ENCODE measurements at places on chromosomes 3 and 15.

DNA sequence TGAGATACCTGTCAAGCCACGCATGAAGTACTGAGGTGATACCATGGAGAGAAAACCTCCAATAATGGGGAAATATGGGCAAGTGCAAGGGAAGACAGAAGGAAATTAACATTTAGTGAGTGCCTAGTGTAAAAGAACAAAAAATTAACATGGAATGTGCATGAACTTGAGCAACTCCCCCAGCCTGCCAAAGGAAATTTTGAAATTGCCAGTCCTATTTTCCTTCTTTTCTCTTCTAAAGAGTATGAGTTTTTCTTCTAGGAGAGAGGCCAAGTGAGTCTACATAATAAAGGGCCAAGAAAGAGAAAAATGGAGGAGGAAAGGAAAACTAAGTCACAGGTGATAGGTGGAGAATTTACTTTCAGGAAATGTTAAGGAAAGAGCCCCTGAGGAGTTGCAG, 602.4 kb upstream of the MDFIC2 start:
- no peak for DNase-seq

GRCh38 chr3:132605374-132605792, 8.3 kb downstream of the ACKR4 start:
- DNase-seq: no peak

DNA sequence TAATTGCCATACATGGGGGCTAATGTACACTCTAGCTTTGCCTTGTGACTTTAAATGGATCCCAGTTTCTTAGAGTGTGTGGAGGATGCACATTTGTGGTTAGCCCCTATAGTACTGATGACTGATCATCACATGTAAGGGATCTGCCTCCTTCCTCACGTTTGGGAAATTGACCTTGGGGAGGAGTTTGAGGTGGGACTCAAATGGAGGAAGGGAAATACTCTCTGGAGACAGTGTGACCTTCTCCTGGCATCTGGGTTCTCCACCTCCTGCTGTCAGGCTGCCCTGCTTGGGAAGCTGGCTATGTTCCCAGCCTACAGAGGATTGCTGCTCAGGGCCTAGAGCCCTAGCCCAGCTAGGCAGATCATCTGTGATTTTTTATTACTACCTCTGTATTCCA, 48.7 kb downstream of the PPM1L start:
- no peak for DNase-seq

GRCh38 chr3:186180891-186181481, 72.1 kb upstream of the ETV5 start:
- no peak for DNase-seq

- DNase-seq: no peak
Observed at GRCh38 chr3:148084931-148085330, 612.8 kb upstream of the AGTR1 start.

GRCh38 chr3:43074482-43074881, 31.4 kb downstream of the POMGNT2 start:
- no peak for DNase-seq

DNA sequence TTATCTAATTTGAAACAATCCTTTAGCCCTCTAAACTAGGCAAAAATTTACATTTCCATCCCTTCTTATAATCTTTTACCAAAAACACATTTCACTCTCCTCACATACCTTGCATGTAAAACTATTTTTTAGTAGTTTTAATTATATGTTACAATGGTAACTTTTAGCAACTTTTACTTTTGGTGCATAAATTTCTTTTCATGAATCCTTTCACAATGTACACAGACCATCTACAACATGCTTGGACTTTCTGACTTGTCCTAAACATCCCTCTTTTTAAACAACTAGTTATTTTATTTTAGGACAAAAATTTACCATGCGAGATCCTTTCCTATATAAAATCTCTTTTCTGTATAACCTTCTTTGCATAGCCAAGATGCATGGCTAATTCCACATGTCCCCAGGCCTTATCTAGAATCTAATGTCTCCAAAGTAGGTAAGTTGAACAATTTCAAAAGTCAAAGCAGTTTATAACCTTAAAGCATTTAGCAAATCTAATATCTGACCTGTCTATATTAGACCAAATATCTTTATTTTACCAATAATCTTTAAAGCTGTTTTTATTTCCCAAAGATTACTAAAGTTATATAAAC, 14.4 kb upstream of the ALDH1L1 start:
- no peak for DNase-seq

GRCh38 chr15:49044766-49045606, 1.3 kb downstream of the SECISBP2L start:
- no peak for DNase-seq

DNA sequence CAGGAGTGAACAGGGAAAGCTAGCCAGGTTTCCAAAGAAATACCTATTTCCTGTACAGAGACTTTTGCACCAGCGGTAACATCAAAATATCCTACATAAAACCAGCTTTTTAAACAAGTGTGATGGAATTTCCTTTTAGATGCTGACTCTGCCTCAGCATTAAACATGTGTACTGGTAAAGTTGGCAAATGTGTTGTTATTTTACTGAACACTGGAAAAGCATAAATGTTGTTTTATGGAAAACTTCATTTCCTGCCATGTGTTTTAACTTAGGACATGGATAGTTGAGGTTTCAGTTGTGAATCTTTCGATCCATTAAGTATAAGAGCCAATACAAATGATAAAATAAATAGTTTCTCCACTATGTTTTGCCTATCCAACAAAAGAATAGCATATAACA, 15.7 kb downstream of the OXNAD1 start:
- no peak for DNase-seq

GRCh38 chr3:189824629-189825312, 193.6 kb downstream of the TP63 start:
- no peak for DNase-seq

GRCh38 chr3:184359610-184360009, 1.8 kb downstream of the CLCN2 start:
- DNase-seq: no peak

- DNase-seq: no peak
Observed at GRCh38 chr15:62474771-62475124, 309.7 kb upstream of the C2CD4B start.

DNA sequence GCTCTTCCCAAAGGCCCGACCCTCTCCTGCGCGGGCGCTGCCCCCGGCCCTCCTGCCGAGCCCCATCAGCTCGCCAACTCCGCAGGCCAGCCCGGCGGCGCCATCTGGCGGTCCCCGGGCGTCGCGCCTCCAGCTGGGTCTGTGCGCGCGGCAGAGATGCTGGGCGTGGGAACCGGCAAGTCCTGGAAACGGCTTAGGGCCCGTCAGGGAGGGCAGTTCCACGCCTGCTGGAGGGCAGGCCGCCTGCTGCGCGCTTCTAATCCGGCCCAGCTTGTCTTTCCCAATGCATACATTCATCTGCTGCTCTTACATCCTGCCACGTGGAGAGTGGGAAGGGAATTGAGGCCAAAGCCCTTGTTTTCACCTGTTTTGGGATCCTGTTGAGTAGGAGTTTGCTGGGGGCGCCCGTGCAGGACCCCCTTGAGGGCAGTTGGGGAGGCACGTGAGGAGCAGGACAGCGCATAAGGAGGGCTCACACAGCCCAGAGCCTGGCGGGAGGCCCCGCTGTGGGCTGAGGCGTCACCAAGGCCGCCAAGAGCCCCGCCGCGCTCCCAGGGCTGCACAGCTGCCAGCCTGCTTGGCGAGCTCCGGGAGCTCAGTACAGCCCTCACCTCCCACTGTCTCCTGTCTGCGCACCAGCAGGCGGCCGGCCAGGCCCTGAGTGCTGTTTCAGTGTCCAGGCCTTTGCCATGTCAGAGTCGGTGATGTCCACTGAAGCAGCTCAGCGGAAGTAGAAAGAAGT, 165.6 kb downstream of the NSMCE3 start:
- DNase-seq: peak; percentile 79

DNA sequence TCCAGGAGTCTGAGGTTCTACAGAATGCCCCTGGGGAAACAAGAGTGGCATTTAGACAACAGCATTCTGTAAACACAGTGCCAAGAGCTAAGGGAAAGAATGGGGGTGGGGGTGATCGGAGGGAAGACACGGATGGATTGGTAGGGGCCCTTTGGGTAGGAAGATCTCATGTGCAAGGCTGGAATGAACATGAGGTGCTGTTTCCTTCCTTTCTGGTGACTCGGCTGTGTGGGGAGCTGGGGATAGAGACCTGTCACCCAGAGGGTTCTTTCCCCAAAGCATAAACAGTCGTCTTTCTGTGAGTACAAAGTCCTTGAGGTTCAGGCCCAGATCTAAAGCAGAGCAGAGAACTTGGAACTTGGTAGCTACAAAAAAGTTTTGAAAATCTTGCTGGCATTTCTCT, 11.7 kb downstream of the TPM1 start:
- DNase-seq: no peak

GRCh38 chr3:141597931-141598330, 111.1 kb downstream of the RASA2 start:
- DNase-seq: no peak

All from activated T-cell treated with anti-CD3 and anti-CD28 coated beads, Interleukin-2, amount 50 U/mL, for 24 hours (primary cell).